HL-60 (cell line): ENCODE measurements at places on chromosomes 1 and 21.

GRCh38 chr1:56799605-56800400 lies 19.4 kb downstream of the FYB2 start:
- DNase-seq, result no peak

DNA sequence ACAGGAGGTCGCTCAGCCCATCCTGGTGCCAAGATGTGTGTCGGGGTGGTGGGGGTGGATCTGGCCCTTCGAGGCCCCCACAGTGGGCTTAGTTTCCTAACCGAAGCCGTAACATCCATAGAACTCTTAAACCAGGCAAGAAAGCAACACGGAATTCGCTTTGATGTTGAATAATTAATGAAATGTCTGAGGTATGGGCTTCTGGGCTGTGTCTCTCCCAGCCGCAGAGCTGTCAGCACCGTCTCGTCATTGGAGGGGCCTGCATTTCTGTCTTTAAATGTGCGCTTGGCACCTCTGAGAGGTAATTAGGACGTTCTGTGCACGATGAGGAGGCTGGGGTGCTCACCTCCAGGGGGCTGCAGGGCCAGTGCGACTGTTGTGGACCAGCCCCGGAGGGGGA lies 13.3 kb upstream of the PLCH2 start:
- DNase-seq, result no peak

DNA sequence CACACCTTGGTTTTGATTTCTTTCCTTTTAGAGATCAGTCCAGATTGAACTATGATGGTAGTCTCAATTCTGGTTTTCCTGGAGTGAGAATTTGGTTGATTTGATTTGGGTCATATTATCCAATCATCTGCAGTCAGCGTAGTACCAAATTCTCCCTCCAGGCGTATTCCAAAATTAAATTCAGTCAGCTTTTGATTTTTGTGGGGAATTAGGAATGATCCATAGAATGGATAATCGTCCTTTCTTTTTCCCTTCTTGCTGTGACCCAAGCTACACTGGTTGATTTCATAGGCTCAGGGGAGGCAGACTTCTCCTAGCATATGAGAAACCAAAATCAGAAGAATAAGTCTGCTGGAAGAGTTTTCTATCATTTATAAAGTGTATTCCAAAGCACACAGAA lies 4.9 kb downstream of the PRCC start:
- no peak for DNase-seq

- DNase-seq, result no peak
Observed at GRCh38 chr1:18100060-18100459, 7.5 kb upstream of the IGSF21 start.

GRCh38 chr1:235021815-235022214 lies 106.8 kb downstream of the TOMM20 start:
- DNase-seq, result no peak

GRCh38 chr1:238438311-238439270 lies 547.9 kb upstream of the ZP4 start:
- no peak for DNase-seq

GRCh38 chr1:31122741-31123140 lies 57.2 kb upstream of the PUM1 start:
- DNase-seq, result no peak

DNA sequence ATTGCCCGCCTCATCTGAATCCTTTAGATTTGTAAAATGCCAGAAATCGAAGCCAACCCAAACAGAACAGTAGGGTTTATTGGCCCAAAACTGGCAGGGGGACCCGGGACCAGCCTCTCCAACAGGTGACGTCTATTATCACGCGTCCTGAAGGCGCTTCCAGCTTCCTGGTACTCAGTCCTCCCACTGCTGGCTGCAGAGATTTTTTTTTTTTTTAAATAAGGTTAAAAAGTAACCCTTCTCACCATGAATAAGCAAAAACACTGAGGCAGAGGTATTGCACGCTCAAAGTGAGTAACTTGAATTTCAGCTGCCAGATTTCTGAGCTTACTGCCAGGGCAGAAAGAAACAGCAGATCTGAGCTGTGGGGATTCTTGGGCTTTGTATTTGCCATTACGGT lies 54.4 kb upstream of the GCLM start:
- no peak for DNase-seq

GRCh38 chr1:21811875-21812305 lies at the start of gene LDLRAD2:
LDLRAD2 (plus strand) TSS chr1:21812265; CDS start chr1:21812452, 187 bp downstream.
- no peak for DNase-seq

GRCh38 chr1:170146720-170147263 lies 1.0 kb downstream of the NTMT2 start:
- no peak for DNase-seq

- no peak for DNase-seq
Observed at GRCh38 chr1:5904551-5904950, 87.7 kb downstream of the NPHP4 start.

- no peak for DNase-seq
Observed at GRCh38 chr1:18900303-18900841, 2.0 kb downstream of the ALDH4A1 start.

- no peak for DNase-seq
Observed at GRCh38 chr1:41399145-41399795, 38.0 kb downstream of the FOXO6 start.

DNA sequence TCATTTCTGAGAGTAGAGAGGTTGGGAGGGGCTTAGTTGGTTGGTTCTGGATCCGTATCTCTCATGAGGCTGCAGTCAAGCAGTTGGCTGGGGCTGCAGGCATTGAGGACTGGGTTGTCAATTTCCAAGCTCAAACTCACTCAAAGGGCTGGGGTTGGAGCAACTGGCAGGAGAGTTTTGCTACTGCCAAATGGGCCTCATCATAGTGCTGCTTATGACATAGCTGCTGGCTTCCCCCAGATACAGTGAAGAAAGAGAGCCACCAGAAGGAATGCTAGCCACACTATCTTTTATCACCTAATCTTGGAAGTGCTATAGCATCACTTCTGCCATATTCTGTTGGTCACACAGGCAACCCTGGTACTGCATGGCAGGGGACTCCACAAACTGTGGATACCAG lies 363.5 kb upstream of the USP24 start:
- DNase-seq, result no peak

DNA sequence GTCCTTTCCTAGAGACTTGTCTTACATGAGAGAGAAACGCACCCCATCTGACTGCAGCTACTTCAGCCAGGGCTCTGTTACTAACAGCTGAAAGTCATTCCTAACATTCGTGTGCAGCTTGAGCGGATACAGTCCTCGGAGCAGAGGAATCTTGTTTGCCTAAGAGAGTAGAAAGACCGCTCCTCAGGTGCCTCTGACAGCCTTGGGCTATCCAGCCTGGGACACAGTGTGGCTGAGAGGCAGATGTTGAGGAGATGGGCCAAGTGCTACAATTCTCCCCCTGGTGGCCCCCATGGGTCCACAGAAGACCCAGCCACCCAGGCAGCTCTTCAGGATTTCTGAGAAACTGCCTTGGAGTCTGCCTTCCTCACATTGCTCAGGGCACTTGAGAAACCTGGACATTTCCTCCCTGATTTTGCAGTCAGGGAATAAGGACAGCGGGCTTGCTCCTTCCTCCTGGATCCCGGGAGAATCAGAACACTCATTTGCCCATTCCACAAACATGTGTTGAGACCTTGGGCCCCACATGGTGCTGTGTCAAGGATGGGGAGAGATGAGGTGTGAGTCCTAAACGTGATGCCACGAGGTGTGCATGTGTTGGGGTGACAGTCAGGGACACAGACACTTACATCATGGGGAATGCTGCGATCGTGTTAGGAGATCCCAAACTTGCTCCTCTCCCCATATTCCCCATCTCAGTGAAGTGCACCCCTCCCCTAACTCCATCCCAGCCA lies 13.1 kb downstream of the TRIM62 start:
- no peak for DNase-seq
